Hypothalamus (tissue), 51 donors: ENCODE measurements at places on chromosomes 13 and 19.

- DNase-seq, result no peak
These were observed 84.2 kb upstream of the RNF113B start for GRCh38 chr13:98261165-98261702.

- DNase-seq, result no peak
These were observed 21.5 kb upstream of the SGCG start for GRCh38 chr13:23159205-23159759.

DNA sequence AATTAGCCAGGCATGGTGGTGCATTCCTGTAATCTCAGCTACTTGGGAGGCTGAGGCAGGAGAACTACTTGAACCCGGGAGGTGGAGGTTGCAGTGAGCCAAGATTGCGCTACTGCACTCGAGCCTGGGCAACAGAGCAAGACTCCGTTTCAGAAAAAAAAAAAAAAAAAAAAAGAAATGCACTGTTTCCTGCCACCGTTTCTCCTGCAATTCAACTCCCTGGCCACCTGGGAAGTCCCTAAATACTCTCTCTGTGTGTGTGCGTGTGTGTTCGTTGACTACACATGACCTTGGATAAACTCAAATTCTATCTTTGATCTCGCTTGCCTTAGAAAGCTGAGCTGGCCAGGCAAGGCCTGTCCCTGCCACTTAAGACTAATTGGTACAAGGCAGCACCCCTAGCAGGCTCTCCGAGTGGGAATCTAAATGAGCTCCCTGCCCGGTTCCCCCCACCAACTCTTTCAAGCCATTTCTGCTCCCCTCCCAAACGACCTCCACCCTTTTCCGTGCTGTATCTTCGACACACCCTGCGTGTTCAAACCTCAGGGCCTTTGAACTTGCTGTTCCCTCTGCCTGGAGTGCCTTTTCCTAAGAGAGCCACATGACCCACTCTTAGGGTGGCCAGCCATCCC is 5.2 kb upstream of the BCAT2 start:
- DNase-seq, result no peak

DNA sequence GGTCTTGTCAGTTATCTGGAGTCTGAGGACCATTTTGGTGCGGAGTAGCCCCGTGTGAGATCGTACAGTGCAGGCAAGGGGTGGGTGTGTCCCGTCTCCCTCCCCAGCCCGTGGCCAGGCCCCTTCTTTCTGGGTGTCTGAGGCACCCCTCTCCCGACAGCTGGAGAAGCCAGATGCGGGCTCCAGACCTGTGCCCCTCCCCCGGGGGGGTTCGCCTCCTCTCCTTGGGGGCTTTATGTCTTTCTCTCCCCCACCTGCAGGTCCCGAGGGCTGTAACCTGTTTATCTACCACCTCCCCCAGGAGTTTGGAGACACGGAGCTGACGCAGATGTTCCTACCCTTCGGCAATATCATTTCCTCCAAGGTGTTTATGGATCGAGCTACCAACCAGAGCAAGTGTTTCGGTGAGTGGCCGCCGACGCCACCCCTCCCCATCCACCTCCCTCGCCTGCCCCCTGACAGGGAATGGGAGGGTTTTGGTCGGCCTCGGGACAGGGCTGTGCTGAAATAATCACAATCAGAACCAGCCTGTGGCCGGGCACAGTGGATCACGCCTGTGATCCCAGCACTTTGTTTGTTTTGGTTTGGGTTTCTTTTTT is 65.6 kb downstream of the CELF5 start:
- no peak for DNase-seq

DNA sequence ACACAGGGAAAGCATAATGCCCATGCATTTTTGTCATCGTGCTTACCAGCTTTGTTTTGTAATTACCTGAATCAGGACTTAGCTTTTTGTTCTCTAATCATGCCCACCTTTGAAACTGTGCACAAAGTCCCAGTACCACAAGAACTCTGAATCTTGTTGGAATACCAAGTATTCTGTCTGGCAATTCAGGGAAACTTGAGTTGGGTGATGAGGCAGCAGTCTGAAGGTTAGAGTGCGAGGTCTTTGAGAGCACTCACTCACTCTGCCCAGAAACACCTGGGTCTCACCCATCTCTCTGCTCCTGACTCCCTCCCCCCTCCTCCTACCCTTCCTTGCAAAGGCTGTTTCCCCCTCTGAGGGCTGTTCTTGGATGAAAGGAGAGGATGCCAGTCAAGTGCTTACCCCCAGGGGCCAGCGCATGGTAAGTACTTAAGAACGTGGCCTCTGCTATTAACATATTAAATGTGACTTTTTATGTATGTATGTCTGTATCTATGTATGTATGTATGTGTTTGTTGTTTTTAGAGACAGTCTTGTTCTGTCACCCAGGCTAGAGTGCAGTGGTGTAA is 22.4 kb downstream of the SIPA1L3 start:
- DNase-seq, result no peak

- no peak for DNase-seq
These were observed 106.7 kb downstream of the OLFM4 start for GRCh38 chr13:53135301-53135700.

DNA sequence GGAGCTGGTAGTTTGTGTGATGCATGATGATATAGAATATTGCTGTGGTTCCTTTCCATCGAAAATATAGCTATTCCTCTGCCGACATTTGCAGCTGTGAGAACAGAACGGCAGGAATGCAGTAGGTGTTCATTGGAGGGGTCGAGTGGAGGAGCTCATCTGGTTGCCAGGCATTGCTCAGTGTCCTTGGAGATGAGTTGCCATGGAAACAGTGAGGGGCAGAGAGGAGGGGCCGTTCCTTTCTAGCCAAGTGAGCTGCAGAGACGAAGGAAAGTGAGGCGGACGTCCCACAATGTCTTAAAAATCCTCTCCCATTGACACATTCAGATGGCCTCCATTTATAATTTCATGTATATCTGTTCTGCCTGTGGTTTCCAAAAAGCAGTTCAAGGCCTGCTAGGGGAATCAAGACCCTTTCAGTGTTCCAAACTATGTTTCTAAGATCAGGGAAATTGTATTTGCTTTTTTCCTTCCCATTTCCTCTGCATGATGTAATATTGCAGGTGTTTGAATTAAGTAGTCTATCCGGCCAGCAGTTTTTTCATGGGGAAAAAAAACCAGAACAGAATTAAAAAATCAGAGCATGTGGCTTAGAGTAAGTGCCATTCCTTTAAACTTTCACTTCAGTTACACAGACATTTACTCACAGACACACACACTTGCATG is 41.2 kb upstream of the ZNF835 start:
- no peak for DNase-seq

DNA sequence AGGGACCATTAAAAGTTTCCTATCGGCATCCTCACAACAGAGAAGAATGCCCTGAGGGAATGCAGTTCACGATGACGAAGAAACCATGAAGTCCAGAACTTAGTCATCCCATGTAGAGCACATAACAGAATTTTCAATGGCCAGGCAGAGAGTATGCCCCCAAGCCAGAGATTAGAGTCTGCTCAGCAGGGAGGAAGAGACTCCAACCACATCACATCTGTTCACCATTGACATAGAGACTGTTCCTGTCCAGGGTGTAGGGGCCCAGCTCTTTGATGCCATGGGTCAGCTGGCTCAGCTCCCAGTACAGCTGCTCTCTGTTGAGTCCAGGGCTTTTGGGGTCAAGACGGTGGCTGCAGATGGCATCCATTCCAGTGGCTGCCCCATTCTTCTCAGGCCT is 68.2 kb downstream of the MBD3L1 start:
- no peak for DNase-seq

- DNase-seq, result no peak
These were observed 10.1 kb downstream of the RHPN2 start for GRCh38 chr19:33054623-33055022.

DNA sequence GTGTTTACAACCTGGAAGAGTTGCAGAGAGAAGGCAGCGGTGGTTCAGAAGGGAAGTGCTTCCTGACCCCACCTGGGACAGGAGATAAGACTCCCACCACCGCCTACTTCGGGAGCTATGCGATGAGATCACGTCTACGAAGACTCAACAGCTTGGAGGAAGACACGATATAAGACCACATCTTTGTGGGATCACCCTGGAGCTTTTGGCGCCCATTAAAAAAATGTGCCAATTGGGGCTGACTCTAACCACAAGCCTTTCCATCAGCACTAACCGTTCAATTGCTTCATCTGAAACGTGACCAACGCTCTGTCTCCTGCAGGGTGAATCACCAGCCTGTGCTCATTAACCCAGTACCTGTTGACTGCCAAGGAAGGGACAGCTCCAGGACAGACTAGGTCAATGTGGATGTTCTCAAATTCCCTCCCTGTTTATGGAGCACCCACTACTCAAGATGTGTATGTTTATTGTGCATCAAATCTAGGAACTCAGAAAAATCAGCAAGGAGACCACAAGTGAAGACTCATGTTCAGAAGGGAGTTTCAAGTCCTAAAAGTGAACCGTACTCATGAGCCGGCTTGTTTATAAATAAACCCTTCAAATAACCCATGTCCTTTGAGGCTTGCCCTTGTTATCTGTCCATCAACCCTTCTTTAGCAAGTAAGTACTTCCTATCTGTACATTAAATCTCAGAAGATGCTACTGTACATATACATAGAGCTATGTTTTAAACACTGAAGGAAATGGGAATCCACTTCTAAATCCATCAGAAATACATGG is 67.5 kb downstream of the LATS2 start:
- DNase-seq, result no peak

GRCh38 chr19:30669329-30670010 is 297.3 kb downstream of the ZNF536 start:
- DNase-seq, result no peak

GRCh38 chr13:21568854-21569253 is 35.1 kb downstream of the MICU2 start:
- DNase-seq, result no peak

DNA sequence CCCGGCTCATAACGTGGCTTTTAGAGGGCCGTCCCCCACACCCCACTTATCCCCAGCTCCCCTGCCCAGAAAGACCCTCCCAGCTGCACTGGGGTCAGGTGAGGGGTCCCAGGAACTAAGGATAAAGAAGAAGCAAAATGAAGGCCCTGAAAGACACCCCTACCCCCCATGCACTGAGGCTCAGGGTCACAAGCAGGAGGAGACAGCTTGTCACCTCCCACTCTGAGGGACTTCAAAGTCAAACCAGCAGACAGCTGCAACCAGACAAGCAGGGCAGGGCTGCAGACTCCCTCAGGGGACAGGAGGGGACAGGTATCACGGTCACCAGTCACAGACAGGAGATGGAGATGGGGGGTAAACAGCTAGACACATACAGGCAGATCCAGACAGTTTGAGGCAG is 6.1 kb upstream of the NANOS3 start:
- no peak for DNase-seq

- peak; percentile 7 for DNase-seq
These were observed 1.4 kb downstream of the EVI5L start for GRCh38 chr19:7831452-7831851.

GRCh38 chr13:25042151-25042865 is 53.6 kb upstream of the PABPC3 start:
- DNase-seq, result no peak

DNA sequence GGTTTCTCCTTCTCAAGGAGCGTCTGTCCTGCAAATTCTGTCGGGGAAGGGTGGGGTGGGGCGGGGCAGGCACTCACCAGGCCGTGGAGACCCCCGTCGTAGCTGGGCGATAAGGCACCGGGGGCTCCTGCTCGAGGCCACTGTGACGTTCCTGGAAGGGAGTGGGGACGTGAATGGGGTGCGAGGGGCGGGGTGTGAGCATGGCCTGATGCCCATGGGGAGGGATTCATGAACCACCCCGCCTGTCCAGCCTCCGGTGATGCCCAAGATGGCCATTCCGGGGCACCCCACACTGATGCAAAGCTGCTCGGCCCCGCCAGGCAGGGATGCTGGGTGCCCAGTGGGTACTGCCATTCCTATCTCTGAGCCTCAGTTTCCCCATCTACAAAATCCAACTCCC is 14.4 kb upstream of the UQCR11 start:
- DNase-seq, result no peak

DNA sequence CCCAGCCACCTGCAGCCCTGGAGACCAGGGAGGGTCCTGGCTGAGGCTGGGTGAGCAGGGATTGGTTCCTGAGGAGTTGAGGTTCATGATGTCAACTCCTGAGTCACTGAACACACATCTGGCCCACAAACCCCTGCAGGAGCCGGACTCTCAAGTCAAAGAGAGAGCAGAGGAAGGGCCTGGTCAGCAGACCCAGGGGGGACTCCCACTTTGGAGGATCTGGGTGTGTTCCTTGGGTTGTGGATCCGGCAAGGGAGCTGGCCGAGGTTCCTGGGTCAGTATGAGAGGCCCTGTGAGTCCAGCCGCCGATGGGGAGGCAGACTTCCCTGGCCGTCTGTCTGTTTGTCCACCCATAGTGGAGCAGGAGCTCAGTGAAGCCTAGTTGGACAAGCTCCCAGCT is 4.0 kb downstream of the SLC7A10 start:
- DNase-seq, result no peak

DNA sequence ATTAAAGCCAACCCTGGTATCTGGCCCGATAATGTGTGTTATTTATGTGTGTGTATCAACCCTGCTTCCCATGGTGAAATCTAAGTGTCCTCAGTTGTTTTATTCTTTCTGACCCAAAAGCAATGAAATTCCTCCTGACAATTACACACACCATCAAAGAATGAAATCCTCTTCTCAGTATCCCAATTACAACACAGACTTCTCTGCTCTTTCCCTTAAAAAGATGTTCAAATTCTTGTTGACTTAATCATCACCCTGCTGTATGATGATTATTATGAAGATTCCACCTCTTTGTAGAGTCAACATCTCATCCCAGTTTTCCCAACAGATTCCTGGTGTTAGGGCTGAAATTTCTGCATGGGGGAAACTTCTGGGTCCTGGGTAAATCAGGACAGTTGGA is 8.9 kb upstream of the TRPC4 start:
- no peak for DNase-seq

- DNase-seq, result peak; percentile 82
These were observed 441 bp upstream of the ZFP28 start for GRCh38 chr19:56538254-56538760.

DNA sequence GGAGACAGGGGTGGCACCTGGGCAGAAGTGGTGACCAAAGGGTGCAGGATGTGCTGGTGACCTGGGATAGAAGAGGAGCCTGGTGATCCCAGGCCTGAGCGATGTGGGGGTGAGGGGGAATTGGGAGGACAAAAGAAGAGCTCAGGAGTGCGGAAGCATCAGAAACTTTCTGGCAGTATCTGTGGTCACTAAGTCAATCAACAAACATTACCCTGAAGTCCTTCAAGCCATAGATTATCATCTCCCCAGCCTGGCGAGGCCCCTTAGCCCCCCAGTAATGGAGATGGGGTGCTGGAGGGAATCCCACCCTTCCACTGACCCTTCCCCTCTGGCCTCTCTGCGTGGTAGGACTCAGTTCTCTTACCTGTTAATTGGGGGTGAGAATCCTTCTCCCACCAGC is 10.5 kb downstream of the MEF2B start:
- no peak for DNase-seq

DNA sequence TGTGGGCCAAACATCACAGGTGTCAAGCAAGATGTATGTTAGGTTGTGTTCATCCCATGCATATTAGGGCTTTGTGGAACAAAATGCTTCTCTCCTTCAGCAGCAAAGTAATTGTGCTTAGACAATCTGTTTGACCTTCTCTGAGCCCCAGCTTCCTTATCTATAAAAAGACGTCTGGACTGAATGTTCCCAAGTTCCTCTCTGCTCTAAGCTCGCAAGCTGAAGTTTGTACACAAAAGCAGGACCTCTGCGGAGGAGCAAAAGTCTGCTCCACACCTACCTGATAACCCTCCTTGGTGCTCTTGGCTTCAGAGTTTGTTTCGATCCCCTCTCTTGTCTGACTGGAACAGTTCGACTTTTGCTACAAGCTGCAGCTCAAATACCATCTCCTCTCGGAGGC is 95.7 kb upstream of the UBL3 start:
- DNase-seq, result no peak
